ENCODE measurements at places on chromosomes 4 and X.
A peak's percentile ranks its signal among the peaks of the same experiment; 100 is the strongest.

DNA sequence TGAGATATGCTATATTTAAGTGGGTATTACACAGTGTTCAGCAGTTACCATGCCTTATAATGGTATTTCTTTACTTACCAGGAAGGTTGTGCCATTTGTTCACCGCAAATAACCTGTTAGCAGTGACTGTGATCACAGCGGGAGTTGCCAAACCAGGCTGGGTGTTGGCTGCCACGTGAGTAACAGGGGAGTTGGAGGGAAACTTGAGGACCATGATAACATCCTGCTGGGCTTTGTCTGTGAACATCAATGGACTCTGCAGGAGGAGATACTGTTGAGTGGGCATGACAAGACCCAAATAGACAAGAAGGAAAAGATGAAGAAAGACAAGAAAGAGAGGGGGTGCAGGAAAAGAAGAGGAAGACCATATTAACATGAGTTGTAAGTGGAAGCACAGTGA is 242.9 kb downstream of the DCLK2 start:
- DNase-seq = no peak

DNA sequence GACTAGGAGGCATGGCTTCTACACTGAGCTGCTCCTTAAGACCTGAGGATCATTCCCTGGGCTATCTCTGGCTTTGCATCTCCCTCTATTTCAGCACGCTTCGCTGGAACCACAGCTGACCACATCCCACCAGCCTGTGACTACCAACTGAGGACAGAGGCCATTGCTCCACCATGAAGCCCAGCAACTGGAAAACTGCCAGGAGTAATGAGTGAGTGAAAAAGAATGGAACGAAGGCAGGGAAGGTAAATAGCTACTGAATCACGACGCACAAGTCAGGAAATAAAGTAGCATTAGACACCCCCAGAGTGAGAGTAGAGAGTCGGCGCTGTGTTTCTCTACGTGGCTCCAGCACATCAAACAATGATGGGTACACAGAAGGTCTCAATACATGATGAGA is 314.7 kb downstream of the LDB2 start:
- no peak for DNase-seq

GRCh38 chr4:39908284-39908683 is 69.4 kb downstream of the PDS5A start:
- DNase-seq = no peak

GRCh38 chr4:89161841-89162240 is 50.5 kb downstream of the TIGD2 start:
- no peak for DNase-seq

DNA sequence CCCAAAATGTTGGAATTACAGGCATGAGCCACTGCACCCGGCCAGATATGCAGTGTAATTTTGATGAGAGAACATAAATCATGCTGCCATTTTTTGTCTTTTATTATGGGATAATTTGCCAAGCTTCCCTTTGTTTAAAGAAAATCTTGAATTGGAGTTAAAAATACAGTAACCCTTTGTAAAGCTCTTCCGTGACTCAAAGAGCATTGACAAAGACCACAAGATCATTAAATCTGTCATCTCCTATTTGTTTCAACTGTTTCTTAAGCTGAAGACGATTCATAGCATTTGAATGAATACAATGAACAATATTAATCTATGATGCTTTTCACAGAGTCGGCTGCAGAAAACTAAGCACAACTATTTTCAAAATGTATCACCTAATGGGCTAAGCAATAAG is 132.6 kb downstream of the ANAPC4 start:
- peak; percentile 75 for DNase-seq

- peak; percentile 25 for DNase-seq
Observed at GRCh38 chr4:161564230-161564834, 599.5 kb downstream of the FSTL5 start.
